ENCODE measurements at places on chromosomes 6 and 20.

GRCh38 chr6:149940672-149940982 is 1.2 kb upstream of the ULBP2 start:
- DNase-seq, result no peak

GRCh38 chr6:166950443-166950821 is 5.9 kb downstream of the RNASET2 start:
- peak; percentile 32 for DNase-seq

DNA sequence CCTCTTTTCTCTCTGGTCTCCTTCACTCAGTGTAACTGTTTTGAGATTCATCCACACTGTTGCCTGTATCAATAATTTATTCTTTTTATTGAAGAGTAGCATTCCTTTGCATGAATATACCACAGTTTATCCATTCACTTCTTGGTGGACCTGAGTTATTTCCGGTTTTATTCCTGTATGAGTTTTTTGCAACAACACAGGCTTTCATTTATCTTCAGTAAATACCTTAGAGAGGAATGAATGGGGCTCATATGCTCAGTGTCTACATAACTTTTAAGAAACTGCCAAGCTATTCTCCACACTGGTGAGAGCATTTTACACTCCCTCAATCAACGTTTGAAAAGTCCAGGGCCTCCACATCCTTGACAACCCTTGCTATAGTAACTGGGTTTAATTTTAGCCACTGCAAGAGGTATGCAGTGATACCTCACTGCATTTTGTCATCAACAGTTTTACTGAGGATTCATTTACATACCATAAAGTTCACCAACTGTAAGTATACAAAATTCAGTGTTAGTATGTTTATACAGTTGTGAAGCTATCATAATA is 154.6 kb downstream of the PDE10A start:
- no peak for DNase-seq

DNA sequence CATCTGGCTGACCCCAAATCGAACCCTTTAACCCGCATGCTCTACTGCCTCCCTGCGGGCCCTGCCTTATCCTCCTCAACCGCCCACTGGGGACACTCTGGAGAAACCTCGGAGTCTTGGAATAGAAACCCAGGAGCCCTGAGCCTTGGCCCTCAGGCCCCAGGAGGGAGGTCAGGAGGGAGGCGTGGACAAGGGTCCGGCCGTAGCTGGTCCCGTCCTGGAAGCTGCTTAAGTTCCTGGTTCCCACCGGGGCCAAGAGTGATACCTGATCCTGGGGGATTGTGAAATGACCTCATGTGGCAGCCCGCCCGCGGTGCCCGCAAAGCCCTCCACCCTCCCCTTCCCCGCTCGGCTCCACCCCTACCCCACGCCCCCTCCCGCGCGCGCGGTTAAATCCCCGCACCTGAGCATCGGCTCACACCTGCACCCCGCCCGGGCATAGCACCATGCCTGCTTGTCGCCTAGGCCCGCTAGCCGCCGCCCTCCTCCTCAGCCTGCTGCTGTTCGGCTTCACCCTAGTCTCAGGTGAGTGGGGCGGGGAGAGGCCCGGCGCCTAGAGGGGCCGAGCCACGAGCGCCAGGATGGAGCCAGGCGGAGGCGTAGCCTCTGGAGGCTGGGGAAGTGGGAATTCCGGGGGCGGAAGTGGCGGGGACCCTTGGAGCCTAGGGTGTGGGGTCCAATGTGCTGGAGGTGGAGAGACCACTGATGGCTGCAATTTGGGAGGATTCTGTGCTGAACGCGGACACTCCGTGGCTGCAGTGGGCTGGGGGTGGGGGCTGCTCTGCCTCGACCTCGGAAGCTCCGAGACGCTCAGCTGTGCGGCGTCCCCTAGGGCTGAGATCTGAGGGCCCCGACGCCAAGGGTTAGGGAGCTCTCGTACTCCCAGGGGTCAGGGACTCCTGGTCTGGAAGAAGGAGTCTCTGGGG is at the start of gene WFDC2:
TSS of gene WFDC2 (plus strand) at position 418 of the 926 bp plus-strand sequence. CDS start at position 447, 29 bp downstream.
- DNase-seq, result no peak

DNA sequence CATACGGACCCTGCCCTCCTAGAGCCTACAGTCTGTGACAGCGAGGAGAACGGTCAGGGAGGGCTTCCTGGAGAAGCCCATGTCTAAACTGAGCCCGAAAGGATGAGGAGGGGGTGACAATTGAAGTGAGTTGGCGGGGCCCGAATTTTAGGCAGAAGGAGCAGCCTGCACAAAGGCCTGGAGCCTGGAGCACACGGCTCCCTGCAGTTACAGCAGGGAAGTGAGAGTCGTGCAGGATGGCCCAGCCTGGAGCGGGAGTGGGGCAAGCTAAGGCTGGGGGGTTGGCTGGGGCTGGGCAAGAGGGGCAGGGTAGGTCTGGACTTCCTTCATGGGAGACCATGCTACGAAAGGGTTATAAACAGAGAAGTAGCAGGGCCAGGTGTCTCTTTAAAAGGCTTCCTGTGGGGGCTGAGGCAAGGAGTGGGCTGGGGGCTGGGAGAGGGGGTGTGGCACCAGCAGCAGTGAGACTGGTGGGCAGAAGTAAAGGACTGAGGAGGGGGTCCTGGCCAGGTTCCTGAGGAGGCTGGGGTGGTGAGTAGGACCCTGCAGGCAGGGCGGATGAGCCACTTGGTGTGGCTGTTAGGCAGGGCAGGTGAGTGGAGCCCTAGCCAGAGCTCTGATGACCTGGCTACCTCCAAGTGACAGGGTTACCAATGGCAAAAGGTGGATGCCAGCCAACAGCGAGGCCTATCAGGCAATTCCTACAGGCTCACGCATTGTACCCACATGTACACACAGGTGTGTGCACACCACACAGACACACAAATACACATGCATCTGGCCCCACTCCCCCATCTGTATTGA is 119.2 kb downstream of the MRPL14 start:
- no peak for DNase-seq

All from CD4-positive, alpha-beta T cell treated with Interleukin-15 for 4 hours (primary cell).